ENCODE measurements at places on chromosomes 7 and 10.

GRCh38 chr7:150842018-150842417, 10.3 kb upstream of the AOC1 start:
- no peak for DNase-seq

DNA sequence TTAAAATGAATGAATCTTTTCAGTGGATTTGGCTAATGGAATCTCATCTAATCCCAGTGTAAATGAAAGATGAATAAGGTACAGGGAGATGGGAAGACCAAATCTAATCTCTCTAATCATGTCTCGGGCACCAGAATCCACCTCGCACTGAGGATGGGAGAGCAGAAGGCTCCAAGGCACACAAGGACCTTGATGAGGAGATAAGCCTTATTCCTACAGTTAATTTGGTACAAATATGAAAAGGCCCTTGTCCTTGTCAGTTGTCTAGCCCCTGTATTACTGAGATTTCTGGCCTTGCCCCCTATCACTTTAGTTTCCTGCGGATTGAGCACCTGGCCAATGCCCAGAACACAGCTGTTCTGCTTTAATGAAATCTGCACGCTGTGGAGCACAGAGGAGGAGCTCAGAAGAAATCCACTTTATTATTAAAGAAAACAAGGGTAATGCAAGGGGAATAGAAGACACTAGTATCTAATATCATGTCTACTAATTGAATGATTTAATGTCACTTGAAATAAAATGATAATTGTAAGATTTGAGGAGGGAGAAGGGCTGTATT, 321.4 kb upstream of the HGF start:
- no peak for DNase-seq

DNA sequence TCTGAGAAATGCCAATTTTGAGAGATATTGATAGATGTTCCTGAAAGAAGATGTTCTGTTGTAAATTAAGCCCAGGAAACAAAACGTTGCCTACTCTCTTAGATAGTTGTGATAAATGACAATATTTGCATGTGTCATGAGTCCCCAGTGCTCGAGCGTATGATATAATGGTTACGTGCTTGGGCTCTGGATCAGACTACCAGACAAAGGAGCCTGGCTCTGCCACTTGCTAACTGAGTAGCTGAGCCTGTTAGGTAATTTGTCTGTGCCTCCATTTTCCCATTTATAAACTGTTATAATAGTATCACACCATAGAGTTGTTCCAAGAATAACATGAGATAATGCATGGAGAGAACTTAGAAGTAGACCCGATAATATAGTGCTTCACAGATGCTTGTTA, 1.8 kb downstream of the A1CF start:
- DNase-seq = no peak

GRCh38 chr7:120615703-120616102, 242.2 kb downstream of the TSPAN12 start:
- DNase-seq = no peak

- no peak for DNase-seq
These were observed 100.4 kb downstream of the LMBR1 start for GRCh38 chr7:156792611-156793010.

DNA sequence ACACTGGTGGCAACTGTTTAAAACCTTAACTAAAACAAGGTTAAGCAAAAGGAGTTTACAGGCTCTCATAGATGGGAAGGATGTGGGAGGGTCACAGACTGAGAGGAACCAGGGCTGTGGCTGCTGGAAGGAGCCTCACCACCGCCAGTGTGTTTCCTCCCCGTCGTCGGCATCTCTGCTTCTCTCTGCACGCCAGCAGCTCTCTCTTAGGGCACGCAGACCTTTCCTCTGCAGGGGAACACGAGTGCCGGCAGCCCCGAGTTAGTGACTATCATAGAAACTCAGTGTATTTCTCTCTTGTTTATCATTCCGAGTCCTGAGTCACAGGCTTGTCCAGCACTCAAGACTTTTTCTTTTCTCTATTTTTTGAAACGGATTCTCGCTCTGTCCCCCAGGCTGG, 8.1 kb upstream of the SH2D4B start:
- DNase-seq = peak; percentile 32

GRCh38 chr10:57968328-57969016, 299.2 kb downstream of the IPMK start:
- DNase-seq = no peak

GRCh38 chr7:103630318-103630717, 184.3 kb upstream of the SLC26A5 start:
- DNase-seq = no peak

- DNase-seq = no peak
These were observed 130.2 kb upstream of the ADAM12 start for GRCh38 chr10:126518218-126519080.

GRCh38 chr7:151317936-151318335, 23.7 kb upstream of the NUB1 start:
- no peak for DNase-seq

DNA sequence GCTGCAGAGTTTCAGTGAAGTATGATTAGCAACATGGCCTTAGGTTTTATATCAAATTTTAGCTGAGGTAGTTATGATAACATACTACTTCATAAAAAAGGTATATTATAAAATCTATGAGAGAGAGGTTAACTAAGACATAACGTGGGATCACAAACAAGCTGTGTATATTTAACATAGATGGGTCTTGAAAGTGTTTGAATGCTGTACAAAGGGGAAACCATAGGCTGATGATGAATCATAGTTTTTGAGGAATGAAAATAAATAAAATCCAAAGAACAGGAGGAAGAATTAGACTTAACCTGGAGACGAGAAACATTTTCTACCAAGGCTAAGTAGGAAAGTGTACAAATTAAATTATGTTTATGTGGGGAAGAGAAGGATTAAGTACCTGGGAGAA, 119.0 kb downstream of the GNAI1 start:
- no peak for DNase-seq

DNA sequence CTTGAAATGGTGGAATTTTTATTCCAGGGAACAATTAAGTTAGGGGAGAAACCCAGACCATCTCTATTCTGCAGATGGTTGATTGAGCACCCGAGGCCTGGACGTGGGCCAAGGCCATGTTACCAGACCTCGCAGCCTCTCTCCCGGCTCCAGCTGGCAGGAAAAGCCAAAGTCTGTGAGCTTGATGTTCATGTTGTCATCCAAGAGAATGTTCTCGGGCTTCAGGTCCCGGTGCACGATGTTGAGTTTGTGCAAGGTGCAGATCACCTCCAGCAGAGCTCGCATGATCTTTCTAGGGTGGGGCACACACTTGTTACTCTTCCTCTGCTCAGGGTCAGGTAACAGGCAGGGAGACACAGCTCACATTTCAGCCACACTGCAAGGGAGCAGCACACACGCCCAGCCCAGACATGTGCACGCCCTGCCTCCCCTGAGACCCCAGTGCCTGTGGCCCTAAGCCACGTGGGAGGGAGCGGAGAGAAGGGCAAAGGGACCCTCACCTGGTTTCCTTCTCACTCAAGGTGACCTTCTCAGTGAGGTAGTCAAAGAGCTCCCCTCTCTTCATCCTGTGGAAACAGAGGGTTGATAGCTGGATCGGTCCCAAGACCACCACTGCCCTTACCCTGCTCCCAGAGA, 9.5 kb downstream of the PHKG1 start:
- DNase-seq = no peak

DNA sequence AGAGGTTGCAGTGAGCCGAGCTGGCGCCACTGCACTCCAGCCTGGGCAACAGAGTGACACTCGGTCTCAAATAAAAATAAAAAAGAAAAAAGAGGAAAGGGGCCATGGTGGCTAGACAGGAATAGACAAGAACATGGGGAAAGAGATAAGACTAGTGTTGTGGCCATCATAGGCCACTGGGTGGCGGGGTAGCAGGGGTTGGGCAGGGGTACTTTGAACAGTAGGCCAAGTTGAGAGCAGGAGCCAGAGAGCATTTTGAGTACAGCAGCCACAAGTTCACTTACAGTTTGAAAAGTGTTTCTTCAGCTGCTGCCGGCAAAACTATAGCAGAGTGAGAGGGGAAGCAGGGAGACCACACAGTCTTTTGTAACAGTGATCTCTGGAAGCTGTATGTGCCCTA, 656.0 kb downstream of the CNTNAP2 start:
- DNase-seq = peak; percentile 1

All from activated CD4-positive, alpha-beta T cell treated with anti-CD3 and anti-CD28 coated beads, Interleukin-10, Interleukin-2, amounts not matched to agents 100 ng/mL and 50 ng/mL, durations not matched to agents 16 hours and 8 hours (primary cell).